ENCODE measurements at places on chromosomes 2 and 18.

DNA sequence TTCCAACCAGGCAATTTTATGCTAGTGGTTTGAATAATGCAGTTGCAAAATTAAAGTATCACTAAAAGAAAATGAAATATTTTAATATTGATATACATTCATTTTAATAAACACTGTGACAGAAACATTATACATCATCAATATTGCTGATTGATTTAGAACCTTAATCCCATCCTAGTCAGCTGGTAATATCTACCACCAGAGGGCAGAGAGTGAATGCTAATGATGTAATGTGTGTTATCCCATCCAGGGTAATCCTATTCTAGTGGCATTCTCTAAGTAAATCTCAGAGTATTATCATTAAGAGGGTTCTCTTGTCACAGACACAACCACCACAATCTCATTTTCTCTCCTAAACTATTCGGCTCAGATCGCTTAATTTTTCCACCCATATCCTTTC lies 477.4 kb downstream of the CPS1 start:
- DNase-seq, result peak; percentile 6

DNA sequence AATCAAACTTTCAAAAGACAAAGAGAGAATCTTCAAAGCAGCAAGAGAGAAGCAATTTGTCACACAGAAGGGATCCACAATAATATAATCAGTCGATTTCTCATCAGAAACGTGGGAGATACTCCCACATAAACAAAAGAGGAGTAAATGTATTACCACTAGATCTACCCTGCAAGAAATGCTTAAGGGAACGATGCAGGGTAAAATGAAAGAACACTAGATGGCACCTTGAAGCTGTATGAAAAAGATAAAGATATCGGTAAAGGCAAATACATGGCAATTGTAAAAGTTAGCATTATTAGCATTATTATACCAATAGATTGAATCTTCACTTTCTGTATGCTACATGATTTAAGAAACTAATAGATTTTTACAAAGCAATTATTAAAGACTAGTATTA lies 677.0 kb downstream of the SUCLG1 start:
- no peak for DNase-seq

GRCh38 chr2:177399376-177399775 lies 6.8 kb downstream of the AGPS start:
- no peak for DNase-seq

DNA sequence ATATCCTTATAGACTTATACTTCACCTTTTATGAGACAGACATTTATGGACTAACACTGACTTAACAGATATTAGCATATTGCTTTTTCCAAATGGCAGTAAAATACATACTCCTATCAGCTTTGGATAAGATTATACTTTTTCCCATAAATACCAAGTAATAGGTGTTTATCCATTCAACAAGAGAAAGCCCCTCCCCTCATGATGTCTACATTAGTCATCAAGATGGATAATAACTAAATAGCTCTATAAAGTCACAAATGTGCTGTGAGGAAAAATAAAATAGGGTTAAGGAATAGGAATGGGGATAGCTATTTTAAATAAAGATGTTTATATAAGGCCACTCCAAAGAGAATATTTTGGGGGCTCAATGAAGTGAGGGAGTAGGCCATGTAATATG lies 39.4 kb downstream of the CSRNP3 start:
- no peak for DNase-seq

- DNase-seq, result no peak
Observed at GRCh38 chr2:64881037-64881492, 108.1 kb upstream of the SLC1A4 start.

GRCh38 chr2:157838442-157839161 lies 37.5 kb downstream of the ACVR1 start:
- DNase-seq, result peak; percentile 22

DNA sequence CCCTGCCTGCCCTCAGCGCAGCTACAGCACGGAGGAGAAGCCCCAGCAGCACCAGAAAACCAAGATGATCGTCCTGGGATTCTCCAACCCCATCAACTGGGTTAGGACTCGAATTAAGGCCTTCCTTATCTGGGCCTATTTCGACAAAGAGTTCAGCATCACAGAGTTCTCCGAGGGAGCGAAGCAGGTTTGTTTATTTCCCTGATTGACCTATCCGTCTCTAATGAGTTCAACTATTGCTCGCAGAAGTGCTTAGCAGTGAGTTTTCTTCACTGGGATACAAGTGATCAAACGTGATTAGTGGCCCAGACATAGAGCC lies 639 bp downstream of the MAIP1 start:
- DNase-seq, result no peak

DNA sequence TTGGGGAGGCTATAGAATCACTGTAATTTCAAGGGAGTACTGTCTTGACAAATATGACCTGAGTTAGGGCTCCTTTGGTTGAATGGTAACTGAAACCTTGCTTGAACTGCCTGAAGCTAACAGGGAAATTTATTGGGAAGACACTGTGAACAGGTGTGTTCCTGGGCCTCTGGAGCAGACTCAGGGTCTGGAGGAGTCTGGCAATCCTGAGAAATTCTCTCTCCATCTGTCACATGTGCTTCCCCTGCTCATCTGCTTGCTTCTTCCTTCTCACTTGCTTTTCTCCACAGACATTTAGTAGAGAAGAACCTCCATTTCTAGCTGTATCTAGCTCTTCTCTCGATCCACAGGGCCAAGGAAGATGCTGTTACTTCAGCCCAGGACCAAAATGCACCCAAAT lies 476.5 kb downstream of the LRP1B start:
- no peak for DNase-seq

DNA sequence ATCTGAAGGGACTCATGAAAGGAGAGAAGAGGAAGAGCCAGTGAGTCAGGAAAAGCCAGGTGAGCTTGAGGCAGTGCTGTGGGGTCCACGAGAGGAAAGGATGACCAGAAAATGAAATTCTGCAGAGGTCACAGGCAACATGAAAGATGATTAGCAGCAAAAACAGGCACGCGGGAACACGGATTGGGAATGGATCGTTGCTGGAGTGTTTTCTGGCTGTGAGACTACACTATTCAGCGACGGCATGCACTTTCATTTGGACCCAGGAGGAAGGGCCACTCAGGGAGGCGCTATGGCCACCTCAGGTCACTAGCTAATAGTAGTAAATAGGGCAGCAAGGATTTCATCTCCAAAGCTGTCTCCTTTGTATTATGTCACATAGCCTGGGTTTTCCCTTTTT lies 44.8 kb downstream of the ZNF532 start:
- DNase-seq, result no peak

DNA sequence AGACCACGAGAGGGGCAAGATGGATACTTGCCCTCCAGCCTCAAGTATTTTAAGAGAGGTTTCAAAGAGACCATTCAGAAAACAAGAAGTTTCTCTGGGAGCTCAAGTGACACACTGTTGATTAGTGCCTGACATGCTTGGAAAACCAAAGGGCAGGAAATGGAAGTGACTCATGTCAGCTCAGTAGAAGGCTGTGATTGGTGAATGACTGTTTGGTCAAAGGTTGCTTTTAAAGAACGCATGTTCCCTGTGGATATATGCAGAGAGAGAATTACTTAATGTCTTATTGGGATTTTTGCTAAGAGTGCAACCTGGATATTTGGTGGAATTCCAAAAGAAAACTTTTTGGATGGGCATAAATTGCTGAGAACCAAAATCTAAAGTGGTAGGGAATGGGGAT lies 549.9 kb downstream of the XIRP2 start:
- DNase-seq, result no peak

GRCh38 chr2:196533772-196534397 lies 105.6 kb upstream of the CCDC150 start:
- DNase-seq, result no peak

GRCh38 chr2:200708943-200709342 lies 102.8 kb upstream of the BZW1 start:
- no peak for DNase-seq

DNA sequence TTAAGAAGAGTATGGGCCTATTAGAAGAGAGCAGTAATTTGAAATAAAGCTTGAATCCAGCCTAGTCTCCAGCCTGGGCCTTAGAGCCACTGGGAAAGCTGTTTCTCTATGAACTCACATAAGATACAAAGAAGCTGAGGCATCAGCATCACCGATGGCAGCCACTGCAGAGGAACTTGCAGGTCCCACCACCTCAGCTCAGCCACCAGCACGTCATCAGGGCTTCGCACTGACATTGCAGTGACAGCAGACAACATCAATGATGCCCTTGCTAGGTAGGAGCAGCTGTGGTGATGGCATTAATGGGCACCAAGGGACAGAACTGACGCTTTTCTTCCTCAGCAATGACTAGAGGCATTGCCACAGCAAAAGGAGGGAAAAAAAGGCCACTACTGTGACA lies 67.7 kb upstream of the CDC42EP3 start:
- no peak for DNase-seq

- peak; percentile 81 for DNase-seq
Observed at GRCh38 chr2:26712486-26713465, 20.3 kb downstream of the KCNK3 start.

- DNase-seq, result no peak
Observed at GRCh38 chr2:233829193-233830110, 24.9 kb downstream of the HJURP start.

DNA sequence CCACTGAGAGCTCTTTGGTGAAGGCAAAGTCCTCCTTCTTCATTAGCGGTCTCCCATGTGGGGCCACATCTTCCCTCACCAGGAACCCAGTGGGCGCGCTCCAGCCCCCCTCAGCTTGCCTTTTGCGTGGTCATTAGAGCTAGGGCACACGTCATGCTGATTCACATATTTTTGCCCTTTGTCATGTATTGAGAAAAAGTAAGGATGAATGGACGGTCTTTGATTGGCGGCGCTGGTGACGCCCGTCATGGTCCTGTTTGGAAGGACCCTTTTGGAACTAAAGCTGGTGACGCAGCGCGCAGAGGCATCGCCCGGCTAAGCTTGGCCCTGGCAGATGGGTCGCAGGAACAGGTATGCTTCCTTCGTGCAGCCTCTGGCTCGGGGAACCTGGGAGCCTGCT lies 3.1 kb downstream of the SLC14A1 start:
- DNase-seq, result no peak

DNA sequence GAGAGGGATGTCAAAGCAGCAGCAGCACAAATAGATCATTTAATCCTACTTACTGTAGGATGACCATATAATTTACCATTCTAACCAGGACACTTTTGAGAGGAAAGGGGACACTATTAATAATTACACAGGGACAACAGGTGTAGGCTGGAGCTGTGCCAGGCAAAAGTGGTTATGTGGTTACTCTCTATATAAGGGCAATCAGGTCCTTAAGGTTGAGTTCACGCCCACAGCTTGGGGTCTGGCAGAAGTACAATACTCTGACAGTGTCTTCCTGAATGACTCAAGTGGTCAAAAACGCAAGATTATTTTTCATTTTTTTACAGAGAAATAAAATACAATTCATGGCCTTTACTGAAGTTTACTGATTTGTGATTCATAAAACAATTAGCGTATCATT lies 2.8 kb downstream of the PREPL start:
- DNase-seq, result no peak

GRCh38 chr18:77060151-77060550 lies 72.4 kb downstream of the MBP start:
- no peak for DNase-seq

GRCh38 chr2:223779877-223780276 lies 57.5 kb downstream of the AP1S3 start:
- DNase-seq, result peak; percentile 52

GRCh38 chr2:12935796-12936195 lies 219.1 kb downstream of the TRIB2 start:
- no peak for DNase-seq

- no peak for DNase-seq
Observed at GRCh38 chr2:150126143-150126740, 361.2 kb downstream of the RND3 start.

DNA sequence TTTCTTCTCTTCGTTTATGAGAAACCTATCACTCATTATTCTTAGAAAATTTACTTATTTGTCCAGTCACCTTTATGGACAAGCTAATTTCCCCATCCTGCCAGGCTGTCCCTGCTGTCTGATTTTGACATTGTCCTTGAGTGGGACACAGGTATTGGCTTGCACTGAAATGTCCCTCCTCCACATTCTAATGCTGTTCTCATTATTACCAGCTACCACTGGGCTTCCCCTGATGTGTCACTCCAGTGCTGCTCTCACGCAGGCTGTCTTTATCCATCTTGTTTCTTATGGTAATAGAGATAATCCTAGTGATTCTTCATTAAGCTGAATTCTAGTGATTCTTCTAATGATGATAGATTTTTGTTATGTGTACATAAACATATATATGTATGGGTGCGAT lies 48.1 kb upstream of the RBMS1 start:
- DNase-seq, result no peak

- DNase-seq, result no peak
Observed at GRCh38 chr18:22001912-22002487, 167.4 kb upstream of the GATA6 start.

DNA sequence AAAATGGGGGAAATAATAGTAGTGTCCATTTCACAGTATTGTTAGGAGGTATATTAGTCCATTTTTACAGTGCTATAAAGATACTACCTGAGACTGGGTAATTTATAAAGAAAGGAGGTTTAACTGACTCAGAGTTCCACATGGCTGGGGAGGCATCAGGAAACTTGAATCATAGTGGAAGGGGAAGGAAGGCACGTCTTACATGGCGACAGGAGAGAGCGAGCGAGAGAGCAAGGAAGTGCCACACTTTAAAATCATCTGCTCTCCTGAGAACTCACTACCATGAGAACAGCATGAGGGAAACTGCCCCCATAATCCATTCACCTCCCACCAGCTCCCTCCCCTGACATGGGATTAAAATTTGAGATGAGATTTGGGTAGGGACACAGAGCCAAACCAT lies 23.4 kb downstream of the MGAT5 start:
- DNase-seq, result no peak

- DNase-seq, result no peak
Observed at GRCh38 chr2:157291018-157291417, 33.5 kb downstream of the GALNT5 start.

GRCh38 chr2:62074233-62074632 lies 121.7 kb upstream of the B3GNT2 start:
- no peak for DNase-seq

DNA sequence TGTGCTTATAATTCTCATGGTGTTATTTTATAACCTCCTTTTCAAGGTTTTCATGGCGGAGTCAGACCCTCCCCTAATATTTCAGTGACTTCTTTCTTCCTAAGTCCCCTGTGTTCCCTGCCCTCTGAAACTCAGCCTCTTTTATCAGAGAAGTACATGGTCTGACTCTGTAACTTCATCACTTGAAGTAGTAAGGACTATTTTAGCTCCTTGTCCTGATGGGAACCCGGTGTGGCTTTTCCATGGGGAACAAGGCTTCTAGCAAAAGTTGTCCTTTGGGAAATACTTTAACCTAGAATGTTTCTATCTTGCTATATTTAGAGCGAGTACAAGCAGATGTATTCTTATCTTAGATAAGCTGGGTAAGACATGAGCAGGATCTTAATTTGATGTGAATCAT lies 117.5 kb downstream of the TRIB2 start:
- no peak for DNase-seq

- no peak for DNase-seq
Observed at GRCh38 chr2:41791523-41791922, 256.3 kb upstream of the PKDCC start.

GRCh38 chr18:35089891-35090550 lies 48.8 kb downstream of the MAPRE2 start:
- no peak for DNase-seq

GRCh38 chr2:36389577-36389976 lies 34.0 kb downstream of the CRIM1 start:
- no peak for DNase-seq

GRCh38 chr2:222796413-222797103 lies 64.3 kb upstream of the ACSL3 start:
- DNase-seq, result no peak
